ENCODE measurements at places on chromosomes 6 and 20.
A peak's percentile ranks its signal among the peaks of the same experiment; 100 is the strongest.

DNA sequence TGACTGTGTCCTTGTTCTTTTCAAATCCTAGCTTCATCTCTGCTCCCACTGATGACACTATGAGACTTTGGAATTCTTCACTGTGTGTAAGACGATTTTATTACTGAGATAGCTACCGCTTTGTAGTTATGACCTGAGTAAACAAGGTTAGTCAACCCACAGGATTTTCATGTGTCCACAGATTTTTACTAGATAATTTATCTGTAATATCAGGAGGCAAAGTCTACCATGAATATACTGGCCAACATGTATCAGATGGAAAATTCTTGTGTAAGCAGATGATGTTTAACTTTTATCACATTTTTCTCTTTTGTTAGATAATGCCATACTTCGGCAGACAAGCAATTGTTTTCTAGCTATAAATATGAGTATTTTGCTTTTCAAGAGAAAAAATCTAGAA is 119.8 kb downstream of the SGK1 start:
- DNase-seq = no peak

DNA sequence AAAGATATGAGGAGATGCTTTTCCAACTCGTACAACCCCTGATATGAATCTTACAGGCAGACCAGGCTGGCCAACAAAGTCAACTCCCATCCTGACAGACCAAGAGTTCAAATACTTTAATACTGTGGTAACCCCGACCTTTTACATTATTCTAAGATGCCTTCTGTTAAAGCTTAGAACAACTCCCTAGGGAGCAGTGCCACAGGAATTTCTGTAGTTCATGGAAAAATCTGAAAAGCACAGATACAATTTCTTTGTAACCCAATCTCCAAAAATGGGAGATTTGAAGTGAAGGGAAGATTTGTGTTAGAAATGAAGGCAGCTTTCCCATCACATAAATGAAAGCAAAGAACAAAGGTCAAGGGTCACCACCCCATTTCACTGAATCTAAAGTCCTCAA is 151.3 kb upstream of the BEND6 start:
- DNase-seq = peak; percentile 78

GRCh38 chr6:132257561-132257960 is 143.7 kb downstream of the MOXD1 start:
- no peak for DNase-seq

DNA sequence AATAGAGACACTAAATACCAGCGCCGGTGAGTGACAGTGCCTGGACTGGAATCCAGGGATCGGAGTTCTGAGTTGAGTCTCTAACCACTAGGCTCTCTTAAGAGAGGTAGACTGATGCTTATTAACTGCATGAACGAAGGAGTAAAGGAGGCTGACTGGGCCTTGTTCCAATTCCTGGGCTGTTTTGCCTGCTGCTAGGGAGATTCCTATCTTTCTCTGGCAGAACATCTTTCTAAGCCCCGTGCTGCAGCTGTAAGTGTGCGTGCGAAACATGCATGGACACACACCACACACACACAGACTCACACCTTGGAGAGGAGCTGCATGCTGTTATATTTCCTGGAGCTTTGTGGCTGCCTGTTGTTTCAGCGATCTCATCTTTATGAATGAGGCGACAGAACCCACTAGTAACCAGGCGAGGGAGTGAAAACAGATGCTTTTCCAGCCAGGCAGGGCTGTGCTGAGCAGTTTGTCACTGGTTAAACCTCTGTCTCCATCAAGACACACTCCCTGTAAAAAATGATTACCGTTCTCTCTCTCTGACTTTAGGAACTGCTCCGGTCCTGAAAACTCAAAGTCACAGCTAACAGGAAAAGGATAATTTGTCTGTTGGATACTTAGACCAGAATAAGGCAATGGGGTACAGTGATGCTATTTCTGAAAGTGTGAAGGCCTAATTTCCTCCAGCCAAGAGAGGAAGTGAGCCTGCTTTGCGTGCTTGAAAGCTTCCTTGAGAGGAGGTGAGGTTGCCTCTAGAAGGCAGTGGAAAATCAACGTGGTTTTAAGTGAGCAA is 157.4 kb upstream of the ZNF217 start:
- no peak for DNase-seq

- DNase-seq = no peak
Observed at GRCh38 chr6:6657085-6657819, 68.7 kb downstream of the LY86 start.

DNA sequence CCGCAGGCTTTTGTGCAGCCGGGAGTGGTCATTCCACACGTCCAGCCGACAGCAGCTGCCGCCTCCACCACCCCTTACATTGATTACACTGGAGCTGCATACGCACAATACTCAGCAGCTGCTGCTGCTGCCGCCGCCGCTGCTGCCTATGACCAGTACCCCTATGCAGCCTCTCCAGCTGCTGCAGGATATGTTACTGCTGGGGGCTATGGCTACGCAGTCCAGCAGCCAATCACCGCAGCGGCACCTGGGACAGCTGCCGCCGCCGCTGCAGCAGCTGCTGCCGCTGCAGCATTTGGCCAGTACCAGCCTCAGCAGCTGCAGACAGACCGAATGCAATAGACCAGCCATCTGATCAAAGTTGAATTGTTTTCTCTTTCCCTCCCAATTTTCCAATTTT is 10.6 kb downstream of the RBM24 start:
- DNase-seq = no peak

DNA sequence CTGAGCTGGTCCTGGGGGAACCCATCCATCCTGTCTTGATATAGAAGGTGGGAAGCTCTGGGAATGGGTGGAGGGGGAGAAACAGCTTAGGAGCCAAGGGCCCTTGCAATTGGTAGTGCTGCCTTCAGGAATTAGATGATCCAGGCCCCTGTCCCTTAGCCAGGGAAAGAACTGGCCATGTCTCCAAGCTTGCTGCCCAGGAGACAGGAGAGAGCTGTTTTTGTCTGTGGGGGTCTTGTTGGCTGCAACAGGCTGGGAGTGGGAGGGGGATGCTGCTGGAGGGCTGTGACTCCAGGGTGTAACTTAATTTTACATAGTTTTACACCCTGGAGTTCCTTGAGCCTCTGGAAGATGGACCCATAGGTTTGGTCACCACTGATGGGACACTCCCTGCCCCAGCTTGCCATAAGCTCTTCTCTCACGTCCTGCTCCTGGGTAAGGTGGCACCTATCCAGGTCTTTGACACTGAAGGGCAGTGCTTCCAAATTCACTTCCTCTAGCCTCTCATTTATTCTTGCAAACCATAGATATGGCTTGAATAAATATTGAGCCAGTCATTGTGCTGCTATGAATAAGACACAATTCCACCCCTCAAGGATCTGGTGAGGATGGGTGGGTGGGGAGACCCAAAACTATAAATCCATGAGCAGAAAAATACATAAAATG is 16.8 kb downstream of the VEGFA start:
- DNase-seq = no peak

GRCh38 chr6:155177363-155177961 is 86.4 kb upstream of the CLDN20 start:
- no peak for DNase-seq

GRCh38 chr6:141484711-141485110 is 648.0 kb upstream of the GJE1 start:
- peak; percentile 45 for DNase-seq

DNA sequence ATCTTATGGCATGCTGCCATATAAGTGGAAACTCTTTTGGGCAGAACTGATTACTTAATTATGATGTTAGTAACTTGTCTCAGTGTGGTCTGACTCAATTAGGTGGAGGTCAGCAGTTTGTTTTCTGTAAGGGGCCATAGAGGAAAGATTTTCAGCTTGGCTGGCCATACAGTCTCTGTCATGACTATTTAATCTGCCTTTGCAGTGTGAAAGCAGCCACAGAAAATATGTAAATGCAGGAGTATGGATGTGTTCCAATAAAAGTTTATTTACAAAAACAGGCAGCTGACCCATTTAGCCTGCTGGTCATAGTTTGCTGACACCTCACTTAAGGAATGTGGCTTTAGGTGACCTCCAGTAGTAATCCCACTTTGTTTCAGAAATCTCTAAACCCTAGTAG is 700.7 kb downstream of the EPM2A start:
- DNase-seq = no peak

DNA sequence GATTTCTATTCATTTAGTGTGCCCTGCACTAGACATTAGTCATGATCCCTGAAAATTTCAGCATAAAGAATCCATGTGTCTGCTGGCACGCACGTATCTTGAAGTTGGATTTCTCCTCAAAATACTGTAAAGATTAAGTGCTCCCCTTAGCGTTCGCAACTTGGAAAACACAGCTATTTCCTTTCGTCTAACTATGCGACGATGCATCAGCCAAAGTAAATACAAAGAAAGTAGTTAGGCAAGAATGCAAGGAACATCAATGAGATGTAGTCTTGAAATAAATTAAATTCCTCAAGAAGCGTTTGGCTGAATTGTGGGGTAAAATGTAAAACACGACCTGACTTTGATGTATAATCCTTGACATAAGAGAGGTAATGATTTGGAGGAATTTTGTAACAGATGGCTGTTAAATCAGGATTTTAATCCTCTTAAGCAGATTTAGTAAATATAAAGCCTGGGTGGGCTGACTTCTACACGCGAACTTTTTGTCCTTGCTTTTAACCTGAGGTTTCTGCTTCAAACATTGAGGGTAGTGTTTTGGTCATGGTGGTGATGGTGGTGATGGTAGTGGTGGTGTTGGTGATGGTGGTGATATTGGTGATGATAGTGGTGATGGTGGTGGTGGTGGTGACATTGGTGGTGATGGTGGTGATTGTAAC is 88.2 kb downstream of the FOXF2 start:
- DNase-seq = peak; percentile 19

GRCh38 chr6:6905961-6906518 is 201.7 kb upstream of the RREB1 start:
- DNase-seq = no peak

DNA sequence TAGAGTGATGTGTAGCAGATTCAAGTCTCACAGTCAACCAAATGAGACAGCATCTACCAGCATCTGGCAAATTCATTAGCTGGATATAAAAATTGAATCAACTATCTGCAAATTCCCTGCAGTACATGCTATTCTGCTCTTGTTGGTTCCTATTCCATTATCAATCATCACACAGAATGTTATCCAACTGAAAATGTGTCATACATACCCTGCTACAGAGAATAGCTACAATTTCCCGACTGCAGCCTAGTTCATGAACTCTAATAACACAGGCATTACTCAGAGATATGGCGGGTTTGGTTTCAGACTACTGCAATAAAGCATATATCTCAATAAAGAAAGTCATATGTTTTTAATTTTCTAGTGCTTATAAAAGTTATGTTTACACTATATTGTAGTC is 78.4 kb downstream of the AHI1 start:
- DNase-seq = peak; percentile 24

GRCh38 chr6:44826025-44826676 is 438.6 kb downstream of the CDC5L start:
- DNase-seq = no peak

DNA sequence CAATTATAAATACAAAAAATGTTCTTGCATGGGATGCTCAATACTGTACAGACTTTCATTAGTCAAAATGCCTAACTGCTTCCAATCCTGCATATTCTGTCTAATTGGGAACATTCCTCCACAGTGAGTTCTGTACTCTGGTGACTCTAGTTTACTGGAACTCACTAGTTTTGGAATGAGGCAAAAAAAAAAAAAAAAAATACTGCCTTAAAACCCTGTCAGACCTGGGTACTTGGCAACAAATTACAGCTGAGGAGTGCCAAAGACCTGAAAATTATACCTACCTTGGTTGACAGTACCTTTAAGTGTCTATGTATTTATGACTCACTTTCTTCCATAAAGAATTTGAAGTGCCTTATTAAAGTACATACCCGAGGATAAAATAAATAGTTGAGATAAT is 276.7 kb downstream of the FARS2 start:
- no peak for DNase-seq

DNA sequence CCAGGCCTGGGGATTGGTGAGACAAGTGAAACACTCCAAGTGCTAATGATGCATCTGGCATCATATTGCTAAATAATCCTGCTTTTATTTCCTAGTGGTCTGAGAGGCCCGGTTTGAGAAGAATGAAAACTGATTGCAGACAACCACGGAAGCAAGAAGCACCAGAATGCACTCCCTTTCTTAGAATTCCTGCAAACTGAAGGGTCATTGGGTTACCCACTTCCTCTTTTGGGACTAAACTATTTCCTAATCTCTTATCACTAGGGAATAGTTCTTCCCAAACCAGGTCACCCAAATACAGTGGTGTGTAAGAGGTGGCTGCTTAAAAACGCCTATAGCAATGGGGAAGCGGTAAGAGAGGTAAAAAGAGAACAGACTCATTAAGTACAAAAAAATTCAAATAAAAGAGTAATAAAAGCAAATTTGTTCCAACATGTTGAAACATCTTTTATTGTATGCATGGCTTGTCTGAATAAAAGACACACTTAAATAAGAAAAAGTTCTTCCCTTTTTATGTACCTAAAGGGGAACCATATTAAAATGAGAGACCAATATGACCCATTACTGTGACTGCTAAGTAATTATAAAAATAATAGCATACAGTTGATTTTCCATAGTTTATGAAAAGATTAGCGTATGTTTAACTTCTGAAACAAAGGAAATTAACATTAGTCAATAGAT is 125.8 kb downstream of the MYB start:
- no peak for DNase-seq

DNA sequence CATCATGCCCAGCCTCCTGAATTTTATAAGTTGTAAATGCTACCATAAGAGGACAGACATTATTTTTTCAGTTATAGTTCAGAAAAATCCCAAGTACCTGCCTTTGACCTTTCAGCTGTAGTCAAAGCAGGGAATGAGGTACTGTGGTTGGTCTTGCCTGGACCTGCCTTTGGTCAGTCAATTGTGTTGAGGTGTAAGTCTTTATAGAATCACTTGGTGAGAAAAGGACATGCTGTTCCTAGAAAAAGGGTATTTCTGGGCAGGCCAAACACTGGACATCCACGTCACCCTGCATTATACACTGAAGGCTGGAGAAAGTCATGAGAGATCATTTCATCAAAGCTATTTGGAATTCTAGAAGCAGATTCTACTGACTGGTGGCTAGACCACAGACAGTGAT is 40.3 kb downstream of the PEX7 start:
- no peak for DNase-seq

- DNase-seq = peak; percentile 31
Observed at GRCh38 chr6:136230219-136230853, 19.8 kb downstream of the MTFR2 start.

DNA sequence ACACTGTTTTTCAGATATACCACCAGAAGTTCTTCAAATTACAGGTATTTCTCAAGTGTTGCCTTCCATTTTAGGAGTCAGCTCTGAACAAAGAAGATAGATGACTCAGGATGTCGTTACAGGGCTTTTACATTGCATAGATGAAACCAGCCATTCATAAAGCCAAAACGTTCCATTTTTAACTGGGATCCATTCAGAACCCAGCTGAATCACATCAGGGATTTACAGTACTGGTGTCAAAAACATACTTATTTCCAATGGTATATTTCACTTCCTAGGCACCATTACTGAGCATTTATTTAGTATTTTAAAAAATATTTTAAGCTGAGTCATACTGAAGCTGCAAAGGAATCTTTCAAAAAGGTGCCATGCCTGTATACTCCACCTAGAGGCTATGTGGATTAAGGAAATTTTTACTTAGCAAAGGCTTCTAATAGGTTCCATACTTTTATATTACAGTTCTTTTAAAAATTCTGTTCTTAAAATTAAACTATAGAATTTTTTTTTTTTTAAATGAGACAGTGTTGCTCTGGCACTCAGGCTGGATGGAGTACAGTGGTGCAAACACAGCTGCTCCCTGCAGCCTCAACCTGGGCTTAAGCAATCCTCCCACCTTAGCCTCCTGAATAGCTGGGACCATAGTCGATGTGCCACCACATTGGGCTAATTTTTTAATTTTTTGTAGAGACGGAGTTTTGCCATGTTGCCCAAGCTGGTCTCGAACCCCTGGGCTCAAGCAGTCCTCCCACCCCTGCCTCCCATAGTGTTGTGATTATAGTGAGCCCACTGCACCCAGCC is 2.6 kb downstream of the ASF1A start:
- DNase-seq = peak; percentile 42

GRCh38 chr6:114588726-114589125 is 245.9 kb upstream of the HS3ST5 start:
- DNase-seq = no peak

All from NCI-H226 (cell line).